ENCODE measurements at places on chromosomes 3 and 15. TPM values are rescaled to one million over a fixed set of nuclear protein-coding genes. Genes with fewer than 3 reads are reported as not detected.

Gene FANCD2
- 25.0 TPM for total RNA-seq

Gene PLAAT1
- total RNA-seq = not detected

Gene MLF1
- 27.6 TPM for total RNA-seq

Gene CDHR4
- 0.29 TPM for total RNA-seq

Gene CHRNA7
- total RNA-seq = 4.1 TPM

Gene CACNA1D
- total RNA-seq = 0.49 TPM

Gene RHCG
- total RNA-seq = 33.0 TPM

Gene DENND4A
- total RNA-seq = 6.2 TPM

Gene GOLGA6L4
- total RNA-seq = 1.1 TPM

Gene MRPL3
- 101 TPM for total RNA-seq

Gene FXR1
- 103 TPM for total RNA-seq

Gene ZNF860
- total RNA-seq = 1.2 TPM

Gene AKAP13
- total RNA-seq = 49.1 TPM

Gene RTP3
- total RNA-seq = not detected

Gene WWTR1
- total RNA-seq = 119 TPM

Gene KCNAB1
- total RNA-seq = not detected

Gene SPESP1
- not detected for total RNA-seq

Gene ACKR2
- total RNA-seq = not detected

Gene ZDHHC23
- 3.8 TPM for total RNA-seq

Gene OGG1
- 17.0 TPM for total RNA-seq

Gene SLC22A13
- total RNA-seq = not detected

Gene ROPN1B
- total RNA-seq = not detected

Gene TRPM1
- total RNA-seq = not detected

Gene GLT8D1
- total RNA-seq = 39.2 TPM

Gene TF
- 0.93 TPM for total RNA-seq

Gene ZCWPW2
- not detected for total RNA-seq

Gene SPATA12
- total RNA-seq = 0.46 TPM

All from A549 treated with RU486 at 1 μM for 4 hours (cell line).